ENCODE measurements at places on chromosomes 13 and 19.

- no peak for DNase-seq
Measured at GRCh38 chr19:49853852-49854377, 3.0 kb downstream of the PTOV1 start.

DNA sequence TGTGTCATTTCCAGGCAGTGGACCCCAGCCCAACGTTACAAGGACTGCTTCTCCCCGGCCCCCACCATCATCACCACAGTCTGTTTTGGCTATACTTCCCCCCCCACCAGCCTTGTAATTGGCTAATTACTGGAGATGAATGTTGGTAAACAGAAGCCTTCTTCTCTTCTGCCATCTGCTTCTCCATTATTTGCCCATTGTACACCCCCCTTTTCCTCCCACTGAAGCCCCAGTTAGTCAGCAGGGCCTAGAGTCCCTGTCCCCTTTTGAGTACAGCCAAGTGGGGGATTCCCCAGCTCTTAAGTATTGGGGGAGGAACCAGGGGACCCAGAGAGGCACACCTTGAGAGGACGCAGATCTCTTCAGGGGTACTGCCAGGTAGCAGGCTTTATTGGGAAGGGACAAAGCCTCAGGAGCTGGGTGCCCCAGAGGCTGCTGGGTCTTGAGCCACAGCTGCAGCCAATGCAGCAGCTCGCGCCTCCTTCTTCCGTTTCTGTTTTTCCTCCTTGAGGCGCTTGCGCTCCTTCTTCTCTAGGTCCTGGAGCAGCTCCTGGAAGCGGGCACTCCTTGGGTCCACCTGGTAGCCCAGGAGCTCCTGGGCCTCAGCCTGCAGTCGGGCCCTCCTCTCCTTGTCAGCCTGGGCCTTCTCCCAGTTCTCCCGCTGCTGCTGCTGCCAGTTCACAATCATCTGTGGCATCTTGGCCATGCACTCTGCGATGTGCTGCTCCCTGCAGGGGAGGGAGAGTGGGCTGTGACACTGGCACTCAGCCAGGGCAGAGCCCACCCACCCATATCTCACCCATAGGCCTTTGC is 3.0 kb downstream of the GADD45GIP1 start:
- DNase-seq: no peak

- DNase-seq: no peak
Measured at GRCh38 chr13:76693086-76693485, 193.1 kb downstream of the KCTD12 start.

DNA sequence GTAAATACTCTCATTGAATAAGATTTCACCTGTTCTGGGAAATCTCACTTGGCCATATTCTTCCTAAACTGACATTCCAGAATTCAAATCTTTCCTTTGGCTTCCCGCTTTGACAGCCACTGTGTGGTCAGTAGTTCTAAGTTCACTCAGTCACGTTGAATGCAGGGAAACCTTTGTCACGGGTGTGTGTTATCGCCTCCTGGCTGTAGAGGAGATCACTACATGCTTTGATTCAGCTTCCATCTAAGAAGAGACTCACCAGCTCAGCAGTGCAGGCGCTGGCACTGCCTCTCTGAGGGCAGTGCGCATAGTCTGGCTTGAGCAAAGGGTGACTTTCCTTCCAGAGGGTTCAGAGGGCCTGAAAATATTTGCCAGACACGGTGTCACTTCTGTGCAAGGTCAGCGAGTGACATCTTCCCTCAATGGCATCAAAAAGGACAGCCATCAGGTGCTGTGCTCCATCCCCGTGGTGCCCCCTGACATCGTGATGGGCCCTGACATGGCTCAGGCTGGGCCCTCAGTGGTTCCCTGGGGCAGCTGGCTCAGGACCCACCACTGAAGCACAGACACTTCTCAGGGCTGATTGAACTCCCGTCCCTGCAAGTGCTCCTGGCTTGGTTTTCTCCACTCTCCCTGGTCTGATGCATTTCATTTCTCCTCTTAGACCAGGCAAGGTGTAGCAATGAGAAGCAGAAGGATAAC is 635.4 kb upstream of the ARGLU1 start:
- DNase-seq: no peak

DNA sequence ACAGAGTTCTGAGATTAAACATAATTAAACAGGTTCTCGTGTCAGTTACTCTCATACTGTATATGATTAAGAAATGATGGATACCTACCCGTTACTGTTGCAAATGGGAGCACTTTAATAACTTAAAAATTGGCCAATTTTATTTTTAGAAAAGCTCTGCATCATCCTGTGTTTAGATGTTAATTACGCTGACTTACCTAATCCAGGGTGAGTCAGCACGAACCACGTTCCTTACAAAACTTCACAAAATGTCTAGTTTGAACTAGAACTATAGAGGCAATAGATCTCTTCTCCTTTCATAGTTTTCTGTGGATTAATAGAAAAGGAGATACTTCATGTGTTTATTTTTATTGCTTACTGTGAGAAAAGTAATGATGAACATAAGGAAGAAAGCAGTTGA is 363.9 kb downstream of the MYO16 start:
- DNase-seq: no peak

- DNase-seq: no peak
Measured at GRCh38 chr13:71659404-71659803, 207.6 kb downstream of the DACH1 start.

Data from kidney glomerular epithelial cell (primary cell).